ENCODE measurements at places on chromosomes 2 and 18.

GRCh38 chr2:67486041-67486796 lies 89.1 kb downstream of the ETAA1 start:
- DNase-seq, result no peak

DNA sequence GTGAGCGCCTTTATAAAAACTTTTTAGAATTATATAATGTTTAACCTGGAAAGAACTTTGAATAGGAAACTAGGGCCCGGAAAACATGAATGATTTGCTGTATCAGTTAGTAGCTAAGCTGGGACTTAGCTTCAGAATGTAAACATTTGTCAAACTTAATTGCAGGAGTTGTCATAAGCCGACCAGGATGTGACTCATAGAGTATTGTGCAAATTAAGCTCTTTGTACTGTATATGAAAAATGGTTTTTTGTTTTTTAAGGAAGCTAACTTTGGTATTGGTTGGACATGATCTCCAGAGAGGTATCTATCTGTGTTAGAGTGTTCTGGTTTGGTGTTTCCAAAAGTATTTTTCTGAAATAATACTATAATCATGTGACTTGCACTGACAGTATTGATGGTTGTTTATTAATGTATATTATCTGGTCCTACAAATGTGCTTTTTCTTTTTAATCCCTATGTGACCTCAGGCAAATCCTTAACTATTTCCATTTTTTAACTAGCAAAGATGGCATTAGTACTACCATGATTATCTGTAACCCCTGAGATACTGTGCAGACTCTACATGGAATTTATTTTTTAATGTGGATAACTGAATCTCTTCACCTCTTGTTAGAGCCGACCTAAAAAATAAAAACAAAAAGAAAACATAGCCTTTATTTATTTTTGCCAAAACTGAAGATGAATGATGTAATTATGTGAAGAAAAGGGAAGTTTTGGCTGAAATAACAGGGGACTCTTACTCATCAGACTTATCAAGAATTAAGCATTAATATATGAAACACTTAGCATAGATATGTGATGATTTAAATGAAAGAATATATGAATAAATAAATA lies 11.7 kb downstream of the YIPF4 start:
- no peak for DNase-seq

GRCh38 chr2:129478902-129479517 lies 500.5 kb upstream of the RAB6C start:
- no peak for DNase-seq

DNA sequence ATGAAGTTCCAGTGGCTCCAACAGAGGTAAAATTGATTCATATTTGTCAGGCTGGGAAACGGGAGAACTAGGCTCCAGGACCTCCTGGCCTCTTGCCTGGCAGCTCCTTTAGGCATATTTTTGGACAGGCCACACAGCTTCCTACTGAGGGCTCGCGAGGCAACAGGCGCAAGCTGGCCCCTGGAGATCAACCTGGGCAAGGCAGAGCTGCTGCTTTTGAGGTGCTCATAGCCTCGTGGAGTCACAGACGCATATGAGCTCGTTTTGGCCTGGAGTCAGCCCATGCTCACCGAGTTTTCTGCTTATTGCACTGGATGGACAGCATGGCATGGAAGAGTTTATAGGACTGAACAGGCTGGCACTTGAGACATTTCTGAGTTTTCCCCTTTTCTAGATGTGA lies 97.7 kb downstream of the CAPN13 start:
- DNase-seq, result no peak

DNA sequence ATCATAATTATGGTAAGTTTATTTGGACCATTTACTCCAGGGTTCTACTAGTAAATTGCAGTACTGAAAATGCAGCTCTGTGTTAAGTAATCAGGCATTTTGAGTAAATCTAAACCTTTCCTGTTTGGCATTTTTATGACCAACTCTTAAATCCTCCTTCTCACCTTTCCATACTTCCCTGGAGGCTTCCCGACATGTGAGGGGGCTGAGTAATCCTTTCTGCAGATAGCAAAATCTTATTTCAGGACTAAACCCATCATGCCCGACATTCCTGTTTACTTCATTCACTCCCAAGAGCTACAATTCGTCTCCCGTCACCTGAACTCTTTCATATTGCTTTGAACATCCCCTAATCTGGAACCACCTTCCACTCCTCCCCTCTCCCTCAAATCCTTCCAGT lies 296.6 kb downstream of the IKZF2 start:
- no peak for DNase-seq

- DNase-seq, result no peak
Observed at GRCh38 chr2:232085164-232085563, 123.7 kb downstream of the DIS3L2 start.

Data from activated naive CD4-positive, alpha-beta T cell (primary cell).